ENCODE measurements at places on chromosomes 2 and 18.

DNA sequence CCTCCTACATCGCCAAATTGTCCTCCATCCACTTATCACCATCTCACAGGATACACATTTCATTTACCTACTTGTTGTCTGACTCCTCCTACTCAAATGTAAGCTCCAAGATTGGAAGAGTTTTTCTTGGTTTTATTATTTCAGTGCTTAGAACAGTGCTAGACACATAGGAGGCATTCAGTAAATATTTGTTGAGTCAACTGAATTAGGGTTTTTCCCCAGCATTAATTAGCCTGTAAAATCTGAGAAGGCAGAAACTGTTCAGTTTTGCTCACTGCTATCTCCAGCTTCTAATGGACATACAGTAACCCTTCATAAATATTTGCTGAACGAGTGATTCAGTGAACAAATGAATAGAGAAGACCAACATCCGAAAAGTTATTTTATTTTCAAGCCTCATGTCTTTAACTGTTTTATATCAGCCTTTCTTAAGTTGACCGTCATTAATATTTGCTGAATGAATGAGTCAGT lies 800 bp downstream of the TTC21B start:
- DNase-seq = no peak

DNA sequence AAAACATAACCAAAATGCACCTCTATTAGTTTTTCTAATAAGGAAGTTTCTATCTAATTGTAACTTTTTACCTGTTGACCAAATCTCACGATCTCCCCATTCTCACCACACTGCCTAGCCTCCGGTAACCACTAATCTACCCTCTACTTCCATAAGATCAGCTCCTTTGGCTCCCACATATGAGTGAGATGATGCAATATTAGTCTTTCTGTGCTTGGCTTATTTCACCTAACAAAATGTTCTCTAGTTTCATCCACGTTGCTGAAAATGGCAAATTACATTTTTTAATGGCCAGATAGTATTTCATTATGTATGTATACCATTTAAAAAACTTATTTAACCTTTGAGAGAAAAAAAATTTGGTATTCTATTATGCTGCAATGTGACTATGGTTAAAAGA lies 379.0 kb upstream of the NXPH2 start:
- DNase-seq = no peak

DNA sequence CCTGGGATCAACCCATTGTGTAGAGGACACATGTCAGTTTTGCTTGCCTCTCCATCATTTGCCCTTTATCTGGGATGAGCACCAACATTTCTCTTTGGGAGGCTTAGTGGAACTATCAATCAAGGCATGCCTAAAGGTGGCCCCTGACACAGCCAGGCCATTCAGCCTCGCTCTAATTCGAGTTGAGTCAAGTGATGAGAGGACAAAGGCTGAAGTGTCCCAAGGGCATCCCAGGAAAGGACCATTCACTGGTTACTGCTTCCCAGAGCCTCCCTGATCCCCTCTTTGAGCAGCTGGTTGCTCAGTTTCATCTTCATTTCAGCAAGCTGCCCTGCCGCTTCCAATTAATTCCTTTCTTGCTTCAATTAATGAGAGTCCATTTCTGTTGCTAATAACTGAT lies 63.5 kb downstream of the DNER start:
- no peak for DNase-seq

- DNase-seq = no peak
These were observed 32.5 kb upstream of the ARL5A start for GRCh38 chr2:151860613-151861146.

DNA sequence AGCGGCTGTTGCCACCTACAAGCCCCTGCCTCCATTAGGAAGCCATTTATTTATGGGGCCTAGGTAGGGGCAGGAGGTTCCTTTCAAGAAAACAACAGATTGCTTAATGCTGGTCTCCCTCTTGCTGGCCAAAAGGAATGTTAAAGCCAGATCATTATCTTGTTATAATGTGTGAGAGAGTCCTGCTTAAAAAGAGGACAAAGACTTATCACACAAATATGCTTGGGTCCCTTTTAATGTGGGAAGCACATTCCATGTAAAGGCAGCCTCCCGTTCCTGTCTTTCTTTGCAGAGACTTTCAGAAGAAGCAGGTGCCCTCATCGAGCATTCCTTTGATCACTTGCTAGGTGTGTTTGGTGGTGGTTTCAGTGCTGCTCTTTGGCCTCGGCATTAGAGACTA lies 76.4 kb downstream of the AGAP1 start:
- DNase-seq = no peak

GRCh38 chr2:55338268-55338667 lies 69.2 kb upstream of the MTIF2 start:
- DNase-seq = no peak

DNA sequence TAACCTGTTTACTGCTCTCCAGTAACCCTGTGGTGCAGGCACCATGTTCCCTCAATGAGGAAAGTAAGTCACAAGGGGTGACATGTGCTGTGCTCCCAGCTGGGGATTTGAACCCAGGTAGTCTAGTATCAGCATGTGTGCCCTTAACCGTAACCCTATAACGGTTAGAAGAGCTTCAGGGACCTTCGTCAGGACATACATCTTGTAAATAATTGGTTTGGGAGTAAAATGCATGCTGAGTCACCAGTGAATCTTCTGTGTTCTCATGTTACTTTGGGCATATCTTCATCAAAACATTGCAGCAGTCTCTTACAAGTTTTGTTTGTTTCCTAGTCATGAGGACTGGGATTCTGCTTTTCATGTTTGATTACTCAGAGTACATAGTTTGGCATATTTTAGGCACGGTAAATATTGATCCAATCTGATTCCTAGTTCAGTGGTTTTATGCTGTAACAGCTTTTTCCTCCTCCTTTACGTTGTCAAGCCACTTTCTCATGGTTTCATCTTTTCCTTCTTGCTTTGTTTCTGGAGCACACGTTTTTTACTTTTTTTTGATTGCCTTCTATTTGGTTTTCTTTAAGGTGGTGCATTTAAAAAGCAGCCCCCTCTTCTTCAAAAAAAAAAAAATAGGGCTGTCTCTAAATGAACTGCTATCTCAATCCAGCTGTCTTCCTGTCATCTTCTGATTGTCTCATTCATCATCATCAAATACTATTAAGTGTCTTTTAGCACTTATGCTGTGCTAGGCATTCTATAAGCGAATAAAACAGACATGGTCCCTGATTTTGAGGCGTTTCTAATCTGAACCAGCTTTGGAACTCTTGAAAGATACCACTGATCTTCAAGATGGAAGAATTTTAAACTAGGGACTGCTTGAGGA lies 50.4 kb downstream of the CLIP4 start:
- DNase-seq = no peak

- no peak for DNase-seq
These were observed 8.4 kb upstream of the GPC1 start for GRCh38 chr2:240426845-240427721.

DNA sequence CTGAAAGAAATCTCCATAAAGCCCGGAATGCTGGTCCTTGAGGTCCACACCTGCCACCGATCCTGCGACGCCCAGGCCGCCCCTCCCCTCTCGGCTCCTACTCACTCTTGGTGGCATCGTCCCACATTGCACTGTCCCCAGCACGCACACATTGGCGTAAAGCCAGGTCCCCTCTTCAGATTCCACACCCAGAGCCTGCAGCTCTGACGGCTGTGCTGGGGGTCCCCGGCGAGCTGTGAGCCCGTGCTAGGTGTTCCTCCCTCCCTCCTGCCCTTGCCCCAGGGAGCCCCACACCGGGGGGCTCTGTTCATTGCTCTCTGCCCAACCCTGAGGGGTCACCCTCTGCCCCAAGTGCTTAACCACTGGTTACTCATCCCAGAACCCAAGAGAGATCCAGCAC lies 8.5 kb downstream of the TPO start:
- no peak for DNase-seq

- DNase-seq = no peak
These were observed 36.1 kb downstream of the OTX1 start for GRCh38 chr2:63086687-63087086.

DNA sequence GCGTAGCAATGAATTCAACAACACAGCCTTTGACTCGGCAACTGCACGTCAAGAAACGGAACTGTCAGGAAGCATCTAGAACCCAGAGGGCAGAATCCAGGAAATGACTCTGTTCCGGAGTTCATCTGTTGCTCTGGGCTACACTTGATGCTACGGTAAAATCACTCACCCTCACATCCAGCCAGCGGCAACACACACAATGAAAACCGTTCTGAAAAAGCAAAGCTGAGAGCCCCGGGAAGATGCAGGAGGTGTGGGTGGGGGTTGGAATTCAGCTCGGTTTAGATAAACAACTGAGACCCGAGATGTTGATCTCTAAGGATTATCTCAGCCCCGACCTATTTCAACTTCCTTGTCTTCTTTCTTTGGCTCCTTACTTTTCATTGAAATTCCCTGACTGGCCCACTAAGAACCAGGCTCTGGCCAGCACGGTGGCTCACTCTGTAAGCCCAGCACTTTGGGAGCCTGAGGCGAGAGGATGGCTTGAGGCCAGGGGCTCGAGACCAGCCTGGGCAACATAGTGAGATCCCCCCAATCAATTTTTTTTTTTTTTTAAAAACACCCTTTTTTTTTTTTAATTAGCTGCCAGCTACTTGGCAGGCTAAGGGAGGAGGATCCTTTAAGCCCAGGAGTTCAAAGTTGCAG lies 13.3 kb upstream of the RAB17 start:
- DNase-seq = peak; percentile 61

DNA sequence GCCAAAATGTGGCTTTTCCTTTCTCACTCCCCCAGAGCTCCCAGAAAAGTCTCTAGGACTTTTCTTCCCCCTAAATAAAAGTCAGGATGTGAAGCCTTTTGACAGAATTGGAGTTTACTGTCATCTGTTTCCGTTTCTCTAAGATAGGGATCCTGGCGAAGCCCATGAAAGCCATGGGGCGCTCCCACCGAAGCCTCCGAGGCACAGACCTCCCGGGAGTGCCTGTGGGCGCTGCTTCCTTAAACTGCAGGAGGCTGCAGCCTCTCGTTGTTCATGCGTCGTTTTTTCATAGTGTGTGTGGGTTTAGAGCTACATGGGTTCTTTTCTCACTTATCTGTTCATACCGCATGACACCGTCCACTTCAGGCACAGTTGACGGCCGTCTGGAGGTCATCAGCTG lies 56.8 kb downstream of the ASAP2 start:
- peak; percentile 79 for DNase-seq

DNA sequence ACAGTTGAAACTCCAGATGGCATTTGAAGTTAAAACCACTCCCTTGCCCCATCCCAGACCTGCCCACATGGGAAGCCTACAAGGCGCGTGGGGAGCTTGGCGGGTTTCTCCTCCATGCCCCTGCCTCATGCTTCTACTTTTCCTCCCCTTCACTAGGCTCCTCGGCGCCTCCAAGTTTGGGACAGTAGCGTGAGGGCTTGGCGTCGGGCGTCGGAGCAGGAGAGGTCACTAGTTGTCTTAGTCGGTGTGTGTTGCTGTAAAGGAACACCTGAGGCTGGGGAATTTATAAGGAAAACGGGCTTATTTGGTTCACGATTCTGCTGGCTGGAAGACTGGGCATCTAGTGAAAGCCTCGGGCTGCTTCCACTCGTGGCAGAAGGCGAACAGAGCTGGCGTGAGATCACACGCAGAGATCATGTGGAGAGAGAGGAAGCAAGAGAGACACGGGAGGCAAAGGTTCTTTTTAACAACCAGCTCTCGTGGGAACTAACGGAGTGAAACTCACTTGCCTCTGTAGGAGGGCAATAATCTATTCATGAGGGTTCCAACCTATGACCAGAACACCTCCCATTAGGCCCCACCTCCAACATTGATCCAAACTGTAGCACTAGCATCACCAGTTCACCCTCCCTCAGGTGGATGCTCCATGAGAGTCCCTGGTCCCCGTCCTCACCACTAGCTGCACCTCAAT lies 25.3 kb downstream of the ITM2C start:
- no peak for DNase-seq

GRCh38 chr2:152175012-152175367 lies 573 bp downstream of the STAM2 start:
- DNase-seq = no peak

GRCh38 chr2:24077535-24077877 lies 1.4 kb upstream of the SF3B6 start:
- DNase-seq = no peak

All from inflammatory macrophage treated with lipopolysaccharide for 1 hour (primary cell).